ENCODE measurements at places on chromosomes 2 and 18.

DNA sequence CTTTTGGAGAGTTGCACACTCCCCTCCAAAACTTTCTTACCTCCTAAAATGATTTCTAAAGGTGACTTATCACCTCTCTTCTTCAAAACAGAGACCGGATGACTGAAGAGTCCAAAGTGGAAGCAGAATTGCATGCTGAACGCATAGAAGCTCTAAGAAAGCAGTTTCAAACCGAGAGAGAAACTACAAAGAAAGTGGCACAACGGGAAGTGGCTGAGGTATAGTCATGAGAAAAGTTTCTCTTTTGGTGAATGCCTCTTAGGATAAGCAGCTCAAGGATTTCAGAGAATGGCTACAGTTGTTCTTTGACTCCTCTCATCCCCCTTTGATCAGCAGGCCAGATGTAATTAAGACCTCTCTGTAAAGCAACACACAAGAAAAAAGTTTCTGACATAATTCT lies 73.6 kb downstream of the GTF3C3 start:
- no peak for DNase-seq

GRCh38 chr2:85659324-85659981 lies 8.5 kb downstream of the SFTPB start:
- no peak for DNase-seq

GRCh38 chr2:64165706-64166105 lies 21.5 kb upstream of the PELI1 start:
- DNase-seq, result no peak

DNA sequence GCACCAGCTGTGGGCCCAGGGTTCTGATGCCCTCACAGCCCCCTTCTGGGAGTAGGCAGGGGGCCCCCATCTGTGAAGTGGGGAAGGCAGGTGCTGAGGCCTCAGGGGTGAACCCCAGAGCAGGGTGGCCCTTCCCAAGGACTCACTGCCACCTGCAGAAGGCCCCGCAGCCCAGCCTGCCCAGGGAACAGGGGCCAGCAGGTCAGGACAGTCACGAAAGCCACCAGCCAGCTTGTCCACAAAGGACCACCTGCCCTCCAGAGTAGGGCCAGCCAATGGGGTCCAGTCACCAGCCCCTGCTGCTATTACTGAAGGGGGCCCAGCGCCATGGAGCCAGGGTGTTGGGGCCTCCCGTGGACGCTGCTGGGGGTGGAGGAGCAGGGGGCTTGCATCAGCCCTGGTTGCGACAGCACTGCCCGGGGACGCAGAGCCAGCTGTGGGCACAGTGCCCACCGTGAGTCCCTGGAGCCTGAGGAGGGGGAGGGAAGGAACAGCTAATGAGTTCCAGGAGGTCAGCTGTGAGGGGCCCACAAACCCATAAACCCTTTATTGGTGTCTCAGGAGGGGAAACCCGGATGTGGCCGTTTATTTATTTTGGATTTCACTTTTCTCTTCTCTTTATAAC lies 11.5 kb upstream of the SNED1 start:
- DNase-seq, result no peak

DNA sequence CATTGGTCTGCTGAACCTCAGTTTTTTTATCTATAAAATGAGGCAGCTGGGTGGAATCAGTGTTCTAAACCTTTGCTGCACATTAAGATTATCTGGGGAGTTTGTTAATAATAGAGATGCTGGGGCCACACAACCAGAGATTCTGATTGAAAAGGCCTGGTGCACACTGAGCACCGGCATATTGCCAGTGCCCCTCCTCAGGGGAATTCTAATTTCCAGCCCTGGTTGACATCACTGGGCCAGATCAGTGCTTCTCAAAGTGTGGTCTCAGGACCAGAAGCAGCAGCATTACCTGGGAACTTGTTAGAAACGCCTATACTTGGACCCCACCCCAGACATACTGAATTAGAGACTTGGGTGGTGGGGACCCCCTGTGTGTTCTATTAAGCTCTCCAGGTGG lies 112.5 kb downstream of the SETBP1 start:
- DNase-seq, result no peak

DNA sequence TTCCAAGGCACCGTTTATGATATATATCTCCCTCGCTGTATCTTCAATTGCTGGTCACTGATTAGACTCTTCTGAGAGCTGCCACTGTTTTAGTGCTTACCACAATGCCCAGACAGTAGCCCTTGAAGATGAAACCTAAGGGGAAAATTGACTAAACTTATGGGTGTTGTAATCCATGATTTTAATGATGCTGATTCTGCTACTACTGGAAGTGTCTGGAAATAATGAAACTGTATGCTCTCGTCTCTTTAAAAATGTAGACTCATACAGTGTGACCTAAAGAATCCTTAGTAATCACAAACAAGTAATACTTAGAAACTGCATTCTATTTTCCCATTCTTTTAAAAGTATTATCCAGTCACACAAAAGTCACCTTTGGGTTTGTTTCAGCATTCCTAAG lies 5.5 kb upstream of the SLC8A1 start:
- no peak for DNase-seq

- DNase-seq, result no peak
Measured at GRCh38 chr2:35871672-35872071, 483.9 kb upstream of the CRIM1 start.

- DNase-seq, result no peak
Measured at GRCh38 chr2:144496977-144497598, 22.8 kb downstream of the ZEB2 start.

- no peak for DNase-seq
Measured at GRCh38 chr2:45194596-45194995, 185.3 kb upstream of the SIX2 start.

DNA sequence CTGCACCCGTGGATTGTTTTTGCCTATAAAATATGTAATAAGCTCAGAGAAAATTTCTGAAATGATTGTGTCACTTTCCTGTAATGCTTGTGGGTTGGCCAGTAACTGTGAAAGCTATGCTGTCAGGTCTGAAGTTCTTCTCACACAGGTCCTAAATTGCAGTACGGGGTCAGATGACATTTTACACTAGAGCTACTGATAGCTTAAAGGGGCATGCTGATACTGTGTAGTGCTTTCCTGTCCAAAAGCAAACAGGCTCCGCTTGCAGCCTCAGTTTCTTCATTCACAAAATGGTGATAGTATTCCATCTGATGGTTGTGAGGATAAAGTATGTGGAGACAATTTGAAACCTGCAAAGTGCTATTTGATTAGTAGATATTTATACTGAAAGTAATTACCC lies 7.6 kb upstream of the FARSB start:
- no peak for DNase-seq

- no peak for DNase-seq
Measured at GRCh38 chr18:48084041-48084757, 153.7 kb upstream of the SMAD2 start.

- DNase-seq, result no peak
Measured at GRCh38 chr2:128427413-128427755, 108.7 kb upstream of the HS6ST1 start.

- no peak for DNase-seq
Measured at GRCh38 chr18:48622911-48623431, 84.1 kb downstream of the CTIF start.

- DNase-seq, result no peak
Measured at GRCh38 chr2:101251844-101252407, 760 bp upstream of the CNOT11 start.

- DNase-seq, result no peak
Measured at GRCh38 chr18:32326450-32327308, 136.8 kb downstream of the MEP1B start.

DNA sequence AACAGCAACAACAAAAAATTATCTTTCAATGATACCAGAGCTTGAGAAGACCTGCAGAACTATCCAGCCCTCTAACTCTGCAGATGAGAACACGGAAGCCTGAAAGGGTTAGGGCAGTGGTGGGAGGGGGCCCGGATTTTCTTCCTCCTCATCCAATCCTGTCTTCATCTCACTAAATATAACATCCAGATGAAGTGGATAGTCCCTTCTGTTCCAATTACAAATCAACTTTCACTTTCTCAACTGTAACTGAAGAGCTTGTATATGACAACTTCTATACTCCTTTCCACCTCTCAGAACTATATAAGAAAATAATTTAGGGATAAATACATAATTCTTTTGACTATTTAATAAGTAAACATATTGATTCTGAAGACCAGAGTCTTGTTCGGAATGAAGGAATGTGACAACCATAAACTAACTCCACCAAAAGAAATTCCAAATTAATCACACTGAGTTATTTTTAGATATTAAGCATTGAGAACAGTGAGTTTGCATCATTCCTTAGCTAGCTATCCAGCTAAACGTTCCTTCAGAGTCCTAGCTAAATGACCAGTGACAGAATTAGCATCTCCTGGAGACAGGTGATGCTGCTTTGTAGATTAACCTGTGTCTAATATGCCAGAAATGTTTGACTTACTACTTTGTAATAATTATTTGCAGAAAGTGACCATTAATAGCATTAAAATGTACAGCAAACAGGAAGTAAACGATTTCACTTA lies 32.7 kb downstream of the SFT2D3 start:
- DNase-seq, result no peak

DNA sequence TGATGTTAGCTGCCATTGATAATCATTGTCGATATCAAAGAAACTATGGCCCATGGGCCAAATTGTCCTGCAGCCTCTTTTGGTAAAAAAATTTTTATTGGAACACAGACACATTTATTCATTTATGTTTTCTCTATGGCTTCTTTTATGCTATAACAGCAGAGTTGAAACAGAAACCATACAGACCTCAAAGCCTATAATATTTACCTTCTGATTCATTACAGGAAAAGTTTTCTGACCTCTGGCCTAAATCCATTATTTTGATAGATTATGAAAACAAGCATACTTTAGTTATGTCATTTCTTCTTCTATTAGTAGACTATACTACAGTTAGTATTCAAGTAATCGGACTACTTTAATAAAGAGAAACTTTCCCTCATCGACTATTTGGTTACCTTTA lies 349.7 kb upstream of the GALNT5 start:
- no peak for DNase-seq

DNA sequence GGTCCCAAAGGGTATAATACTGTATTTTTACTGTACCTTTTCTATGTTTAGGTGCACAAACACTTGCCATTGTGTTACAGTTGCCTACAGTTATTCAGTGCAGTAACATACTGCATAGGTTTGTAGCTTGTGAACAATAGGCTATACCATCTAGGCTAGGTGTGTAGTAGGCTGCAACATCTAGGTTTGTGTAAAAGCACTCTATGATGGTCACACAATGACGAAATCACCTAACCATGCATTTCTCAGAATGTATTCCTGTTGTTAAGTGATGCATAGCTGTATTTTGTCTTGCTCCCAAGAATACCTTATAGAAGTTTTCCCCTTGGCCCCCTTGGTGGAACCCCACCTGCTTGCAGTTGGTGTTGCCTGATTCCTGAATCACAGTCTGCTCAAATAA lies 29.3 kb upstream of the AGFG1 start:
- DNase-seq, result no peak

DNA sequence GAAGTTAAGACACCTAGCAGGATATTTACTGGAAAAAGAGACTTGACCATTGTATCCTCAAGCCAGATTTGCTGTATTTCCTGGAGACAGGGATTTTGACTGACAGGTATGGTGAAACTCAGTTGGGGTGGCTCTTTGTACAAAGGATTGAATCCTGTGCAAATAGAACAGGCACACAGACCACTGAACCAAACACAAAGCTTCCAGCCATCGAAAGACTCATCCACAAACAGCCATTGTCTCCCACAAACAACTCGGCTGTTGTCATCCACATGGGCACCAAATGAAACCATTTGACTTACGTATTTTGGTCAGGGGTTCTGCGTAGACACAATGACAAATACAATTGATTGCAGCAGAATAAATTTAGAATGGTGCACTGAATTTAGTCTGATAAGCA lies 15.9 kb downstream of the RNF152 start:
- DNase-seq, result no peak

DNA sequence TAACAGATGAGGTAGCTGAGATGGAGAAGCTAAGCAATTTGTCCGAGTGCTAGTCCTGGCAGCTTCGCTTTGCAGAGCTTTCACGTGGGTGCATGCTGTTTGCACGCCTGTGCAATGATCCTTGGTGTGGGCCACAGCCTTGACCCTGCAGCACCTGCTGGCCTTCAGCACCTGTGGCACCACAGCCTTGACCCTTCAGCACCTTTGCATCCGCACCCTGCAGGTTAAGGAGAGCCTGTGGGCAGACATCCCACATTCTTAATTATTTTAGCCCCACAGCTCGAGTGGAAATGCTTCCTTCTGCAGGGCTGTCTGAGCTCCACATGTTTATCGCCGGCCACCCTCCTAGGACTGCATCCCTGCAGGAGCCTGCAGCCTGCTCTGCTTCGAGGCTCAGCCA lies 19.3 kb downstream of the NCK2 start:
- no peak for DNase-seq

DNA sequence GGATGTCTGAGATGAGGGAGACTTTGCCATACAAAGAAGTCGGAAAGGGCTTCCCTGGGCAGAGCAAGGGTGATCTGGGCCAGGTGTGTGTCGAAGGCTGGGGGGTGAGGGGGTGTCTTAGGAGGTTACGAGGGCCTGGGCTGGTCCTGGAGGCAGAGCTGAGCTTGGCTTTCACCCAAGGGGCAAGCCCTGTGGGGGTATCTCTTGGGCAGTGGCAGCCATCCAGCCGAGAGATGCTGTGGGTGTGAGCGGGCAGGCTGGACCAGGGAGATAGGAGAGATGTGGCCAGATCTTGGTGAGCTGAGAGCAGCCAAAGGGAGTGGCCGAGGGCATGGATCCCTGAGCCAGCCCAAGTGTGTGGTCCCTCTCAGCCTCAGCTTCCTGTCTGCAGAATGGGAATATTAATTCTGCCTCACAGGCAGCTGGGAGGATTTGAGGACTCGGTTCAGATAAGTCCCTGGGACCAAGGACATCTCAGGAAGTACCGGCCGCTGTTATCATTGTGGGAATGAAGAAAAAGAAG lies 33.0 kb downstream of the MAL start:
- no peak for DNase-seq

GRCh38 chr2:154908327-154908726 lies 209.8 kb downstream of the KCNJ3 start:
- no peak for DNase-seq

GRCh38 chr2:201345625-201346213 lies 11.4 kb downstream of the FLACC1 start:
- no peak for DNase-seq

GRCh38 chr2:240511351-240512108 lies 46.3 kb downstream of the ANKMY1 start:
- no peak for DNase-seq

DNA sequence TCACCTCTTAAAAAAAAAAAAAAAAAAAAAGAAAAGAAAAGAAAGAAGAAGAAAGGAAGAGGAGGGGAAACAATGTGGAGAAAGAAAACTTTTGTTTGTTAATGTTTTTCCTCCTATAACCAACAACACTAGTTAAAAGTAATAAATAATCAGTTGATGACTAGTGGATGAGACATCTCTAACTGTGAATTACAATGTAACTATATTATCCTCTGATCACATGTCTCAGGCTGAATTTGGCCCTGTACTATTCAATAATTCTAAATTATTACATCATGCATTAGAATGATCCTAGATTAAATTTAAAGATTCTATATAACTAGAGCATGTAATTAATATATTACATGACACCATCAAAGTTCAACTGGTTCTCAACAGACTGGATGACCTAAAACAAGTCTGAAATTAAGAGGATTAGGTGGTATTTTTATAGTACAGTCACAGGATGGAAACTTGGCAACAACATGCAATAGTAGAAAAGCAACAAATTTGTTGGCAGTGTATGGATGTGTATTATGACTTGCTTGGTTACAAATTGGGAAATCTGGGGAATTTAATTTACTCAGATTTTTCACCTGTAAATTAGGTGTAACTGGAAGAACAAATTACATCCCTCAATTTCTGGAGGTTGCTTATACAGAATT lies 269.3 kb upstream of the SETBP1 start:
- no peak for DNase-seq

- DNase-seq, result no peak
Measured at GRCh38 chr2:226673314-226673723, 126.3 kb downstream of the IRS1 start.

All from activated T-cell treated with anti-CD3 and anti-CD28 coated beads for 24 hours (primary cell).